Tibial nerve (tissue), 4 donors: ENCODE measurements at places on chromosomes 6 and 20. TPM values are rescaled to one million over a fixed set of nuclear protein-coding genes. Genes with fewer than 3 reads are reported as not detected.

DNA sequence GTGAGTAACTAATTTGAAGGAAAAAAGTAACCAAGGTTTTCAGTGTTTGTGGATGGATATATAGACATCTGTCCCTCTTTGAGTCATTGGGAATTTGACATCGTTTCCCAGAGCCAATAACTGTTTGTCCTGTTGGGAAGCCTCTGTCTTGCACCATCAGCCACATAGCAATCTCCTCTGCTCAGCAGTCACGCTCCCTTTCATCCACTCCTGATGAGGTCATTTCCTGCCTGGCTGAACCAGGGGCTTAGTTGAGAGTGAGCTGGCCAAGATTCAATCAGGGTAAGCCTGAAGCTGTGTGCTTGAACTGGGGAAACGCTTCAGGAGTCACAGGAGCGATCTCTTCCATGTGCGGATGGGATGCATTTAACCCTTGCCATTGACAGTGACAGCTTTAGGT is 121.5 kb upstream of the FOXQ1 start:
- DNase-seq = no peak

DNA sequence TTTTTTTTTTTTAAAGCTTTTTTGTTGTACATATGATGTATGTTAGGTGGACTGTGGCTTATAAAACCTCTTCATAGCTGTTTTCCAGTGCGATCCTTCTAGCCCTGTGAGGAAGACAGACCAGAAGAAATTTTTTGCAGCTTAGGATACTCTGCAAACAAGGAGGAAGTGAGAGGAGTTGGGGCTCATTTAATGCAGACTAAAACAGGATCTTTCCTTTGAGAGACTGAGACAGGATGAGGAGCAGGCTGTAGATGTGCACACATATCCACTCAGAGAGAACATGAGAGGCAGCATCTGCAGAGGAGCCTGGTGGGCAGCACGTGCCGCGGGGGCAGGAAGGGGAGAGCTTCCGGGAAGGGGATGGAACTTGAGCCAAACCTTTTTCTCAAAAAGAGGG is 45.7 kb downstream of the PPARD start:
- DNase-seq = no peak

GRCh38 chr6:71209206-71209605 is 79.4 kb upstream of the OGFRL1 start:
- no peak for DNase-seq

GRCh38 chr20:33301192-33301930 is 18.3 kb downstream of the BPIFB1 start:
- no peak for DNase-seq

Gene C6orf132
- 1.8 TPM for total RNA-seq

GRCh38 chr6:33702345-33702977 is 9.0 kb downstream of the UQCC2 start:
- DNase-seq = no peak

- DNase-seq = no peak
These were observed 163.6 kb downstream of the SLC16A10 start for GRCh38 chr6:111250791-111251354.

DNA sequence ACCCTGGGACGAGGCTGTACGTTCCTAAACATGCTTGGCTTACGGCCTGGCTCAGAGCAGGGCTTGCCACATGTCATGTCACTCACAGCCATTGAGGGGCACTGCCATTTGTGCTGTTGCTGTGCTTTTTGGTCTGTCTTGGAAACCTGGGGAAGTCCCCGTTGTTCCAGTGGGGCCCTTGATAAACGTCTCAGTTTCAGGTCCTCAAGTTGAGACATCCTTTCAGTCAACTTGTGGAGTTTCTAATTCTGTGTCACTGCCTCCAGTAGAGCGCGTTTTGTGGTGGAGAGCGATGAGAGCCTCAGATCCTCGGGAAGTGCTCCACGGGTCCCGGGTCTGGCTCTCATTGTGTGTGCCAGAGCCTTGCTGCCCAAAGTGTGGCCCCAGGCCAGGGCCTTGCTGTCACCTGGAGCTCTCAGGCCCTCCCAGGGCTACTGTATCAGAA is 43.0 kb upstream of the CCR6 start:
- DNase-seq = no peak

DNA sequence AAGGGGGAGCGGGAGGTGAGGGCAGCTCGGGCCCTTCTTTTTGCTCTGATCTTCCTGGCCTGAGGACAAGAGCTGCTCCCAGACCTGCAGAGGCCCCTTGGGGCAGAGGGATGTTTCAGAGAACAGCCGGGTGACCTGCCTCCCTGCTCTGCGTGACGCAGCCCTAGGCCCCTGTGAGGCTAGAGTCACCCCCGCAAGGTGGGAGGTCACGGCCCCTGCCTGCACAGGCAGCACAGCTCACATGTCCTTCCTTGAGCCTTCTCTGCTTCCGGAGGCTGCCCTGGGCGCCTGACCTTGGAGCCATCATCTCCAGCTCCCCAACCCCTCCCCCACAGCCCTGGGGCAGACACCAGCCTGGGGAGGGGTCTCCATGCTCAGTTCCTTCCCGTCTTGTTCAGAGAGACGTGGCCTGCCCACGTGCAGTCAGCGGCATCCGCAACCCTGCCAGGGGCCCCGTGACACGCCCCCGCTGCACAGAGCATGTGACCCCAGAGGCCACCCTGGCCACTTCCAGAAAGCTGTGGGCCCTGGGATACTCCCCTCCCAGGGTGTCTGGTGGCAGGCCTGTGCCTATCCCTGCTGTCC is at the start of gene BIRC7:
TSS of gene BIRC7 (plus strand) at position 507 of the 585 bp plus-strand sequence. CDS start 192 bp downstream, outside the sequence.
- no peak for DNase-seq

Gene TBXT
- not detected for total RNA-seq

Gene CST9
- total RNA-seq = 0.44 TPM

DNA sequence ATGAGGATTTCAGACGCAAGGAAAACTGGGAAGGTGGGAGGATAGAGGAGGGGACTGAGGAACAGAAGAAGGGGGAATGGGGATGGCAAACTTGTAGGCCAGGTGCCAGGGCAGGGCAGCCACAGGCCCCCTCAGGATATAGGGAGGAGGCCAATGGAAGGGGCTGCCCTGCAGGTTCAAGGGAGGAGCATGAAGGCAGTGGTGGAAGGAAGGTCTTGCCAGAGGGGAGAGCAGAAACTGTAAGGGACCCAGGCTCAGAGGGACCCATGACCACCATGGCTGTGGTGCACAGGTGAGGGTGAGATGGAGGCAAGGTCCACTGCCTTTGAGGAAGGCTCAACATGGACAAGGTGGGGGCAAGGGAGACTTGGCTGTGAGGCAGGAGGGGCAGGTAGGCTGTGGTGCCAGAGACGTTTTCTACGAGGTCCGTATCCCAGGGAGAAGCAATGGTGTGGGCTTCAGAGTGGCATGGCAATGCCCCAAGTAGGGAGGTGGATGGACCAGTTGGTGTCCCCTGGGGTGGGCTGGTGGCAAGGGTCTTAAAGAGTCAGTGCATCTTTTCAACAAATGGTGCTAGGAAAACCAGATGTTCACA is 22.7 kb downstream of the HLA-F start:
- DNase-seq = no peak

Gene CLIC5
- total RNA-seq = 33.1 TPM

Gene ELOVL4
- total RNA-seq = 1.7 TPM

- DNase-seq = no peak
These were observed 290.0 kb upstream of the JAG1 start for GRCh38 chr20:10963717-10964266.

Gene ROS1
- total RNA-seq = not detected

Gene MEP1A
- not detected for total RNA-seq

DNA sequence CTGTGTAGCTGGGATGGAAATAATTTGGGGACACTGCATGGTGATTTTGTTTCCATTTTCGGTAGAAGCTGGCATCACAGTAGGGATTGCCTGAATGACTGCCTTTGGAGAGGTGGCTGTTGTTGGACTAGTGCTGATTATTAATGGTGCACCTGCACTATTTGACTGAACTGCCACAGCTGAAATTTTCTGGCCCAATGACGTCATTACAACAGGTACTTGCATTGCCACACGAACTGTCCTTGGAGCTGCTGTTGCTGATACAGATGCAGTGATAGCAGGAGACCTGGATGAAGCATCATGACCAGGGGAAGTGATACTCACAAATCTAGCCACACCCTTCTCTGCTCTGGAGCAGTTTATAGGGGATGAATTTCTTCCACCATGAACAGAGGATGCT is 95.6 kb upstream of the FOXC1 start:
- no peak for DNase-seq

- DNase-seq = no peak
These were observed 11.8 kb upstream of the TUBB2B start for GRCh38 chr6:3239110-3239830.

DNA sequence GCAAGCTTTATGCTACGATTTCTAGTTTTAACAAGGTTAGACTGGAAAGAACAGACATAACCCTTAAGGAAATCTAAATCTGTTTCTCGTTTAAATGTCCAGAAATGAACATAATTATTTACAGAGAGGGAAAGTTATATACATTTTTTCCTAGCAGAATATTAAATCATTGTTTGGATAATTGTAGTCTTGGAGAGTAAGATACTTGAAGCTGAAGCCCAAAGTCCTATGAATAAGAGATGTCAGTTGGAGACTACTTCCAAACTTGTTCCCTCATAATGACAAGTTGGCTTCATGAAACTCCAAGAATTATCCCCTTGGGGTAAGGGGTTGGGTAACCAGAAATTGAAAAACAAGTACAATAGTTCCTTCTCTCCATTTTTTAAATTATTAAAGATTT is 911.1 kb upstream of the MAN1A1 start:
- DNase-seq = no peak

DNA sequence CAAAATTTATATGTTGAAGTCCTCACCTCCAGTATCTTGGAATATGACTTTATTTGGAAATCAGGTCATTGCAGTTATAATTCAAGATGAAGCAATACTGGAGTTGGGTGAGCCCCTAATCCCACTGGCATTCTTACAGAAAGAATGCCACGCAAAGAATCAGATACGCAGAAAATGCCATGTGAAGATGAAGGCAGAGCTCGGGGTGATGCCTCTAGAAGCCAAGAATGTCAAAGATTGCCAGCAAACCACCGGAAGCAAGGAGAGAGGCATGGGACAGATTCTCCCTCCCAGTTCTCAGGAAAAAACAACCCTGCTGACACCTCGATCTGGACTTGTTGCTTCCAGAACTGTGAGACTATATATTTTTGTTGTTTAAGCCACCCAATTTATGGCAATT is 273.4 kb upstream of the CITED2 start:
- no peak for DNase-seq

DNA sequence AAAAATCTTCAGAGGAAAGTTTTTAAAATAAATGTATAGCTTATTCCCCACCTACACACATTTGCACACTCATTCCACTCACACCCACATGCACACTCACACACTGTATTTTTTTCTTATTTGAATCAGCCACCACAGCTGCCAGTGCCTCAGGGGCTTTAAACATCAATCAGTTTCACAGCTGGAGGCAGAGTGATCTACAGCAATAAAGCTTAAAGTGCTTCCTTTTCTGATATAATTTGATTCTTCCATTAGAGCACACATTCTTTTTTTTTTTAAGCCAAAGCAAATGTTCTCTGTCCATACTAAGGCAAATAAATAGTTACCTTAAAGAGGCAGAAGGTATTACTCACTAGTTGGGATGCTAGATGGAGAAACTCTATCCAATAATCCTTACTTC is 498.8 kb upstream of the POU3F2 start:
- no peak for DNase-seq

Gene VPS52
- total RNA-seq = 45.6 TPM

Gene C6orf120
- total RNA-seq = 45.9 TPM

DNA sequence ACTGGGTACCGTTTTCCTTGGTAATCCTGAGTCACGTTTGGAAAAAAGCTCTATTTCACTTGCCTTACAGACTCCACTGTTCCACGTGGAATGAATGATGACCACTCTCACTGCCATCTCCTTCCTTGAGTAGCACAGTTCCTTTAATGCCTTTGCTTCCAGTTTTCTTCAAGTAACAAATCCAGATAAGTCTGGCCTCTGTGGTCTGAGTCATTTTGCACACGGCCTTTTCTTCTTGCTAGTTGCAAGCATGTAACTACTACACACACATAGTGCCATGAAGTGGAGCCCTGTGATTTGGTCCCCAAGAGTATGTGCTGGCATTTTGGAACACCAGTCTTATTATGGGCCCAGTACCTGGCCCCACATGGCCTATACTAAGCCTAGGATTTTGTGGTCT is 182.8 kb downstream of the SASH1 start:
- no peak for DNase-seq

- no peak for DNase-seq
These were observed 1.3 kb upstream of the NKAIN2 start for GRCh38 chr6:123802351-123802696.

GRCh38 chr6:25179051-25179778 is 100.0 kb upstream of the CARMIL1 start:
- DNase-seq = no peak

- no peak for DNase-seq
These were observed 286.5 kb upstream of the MAN1A1 start for GRCh38 chr6:119636060-119636459.

Gene B3GALT4
- 17.5 TPM for total RNA-seq

- DNase-seq = no peak
These were observed 512.8 kb downstream of the MAFB start for GRCh38 chr20:40176098-40176841.

- no peak for DNase-seq
These were observed 57.2 kb downstream of the TRAM2 start for GRCh38 chr6:52519618-52520017.

Gene KIFC1
- total RNA-seq = 0.42 TPM

Gene SGK2
- 0.87 TPM for total RNA-seq

Gene TNFAIP3
- 48.4 TPM for total RNA-seq

GRCh38 chr6:90156861-90157260 is 139.8 kb downstream of the BACH2 start:
- DNase-seq = no peak

GRCh38 chr20:13552061-13552460 is 86.7 kb downstream of the TASP1 start:
- DNase-seq = no peak

GRCh38 chr6:20481281-20481680 is 53.0 kb upstream of the CDKAL1 start:
- no peak for DNase-seq

Gene OR2H2
- total RNA-seq = not detected

DNA sequence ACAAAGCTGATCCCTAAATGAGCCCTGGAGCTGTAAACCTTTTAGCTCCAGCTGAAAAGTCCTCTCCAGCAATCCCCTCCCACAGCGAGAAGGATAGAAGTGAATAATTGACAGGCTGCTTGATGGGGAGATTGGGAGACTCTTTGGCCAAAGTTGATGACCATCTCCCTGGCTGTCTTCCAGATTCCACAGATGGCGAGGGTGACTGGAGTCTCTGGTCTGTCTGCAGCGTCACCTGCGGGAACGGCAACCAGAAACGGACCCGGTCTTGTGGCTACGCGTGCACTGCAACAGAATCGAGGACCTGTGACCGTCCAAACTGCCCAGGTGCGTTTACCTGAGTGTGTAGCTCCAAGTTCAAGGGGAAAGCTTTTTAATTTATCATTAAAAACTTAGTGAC is 67.3 kb downstream of the ISM1 start:
- DNase-seq = no peak

- DNase-seq = no peak
These were observed 363.5 kb downstream of the ESR1 start for GRCh38 chr6:152170702-152171667.
